ENCODE measurements at places on chromosomes 2 and 18.

- DNase-seq = no peak
These were observed 414.5 kb downstream of the STK39 start for GRCh38 chr2:167832868-167833287.

GRCh38 chr2:105369777-105370690 lies 28.8 kb downstream of the FHL2 start:
- DNase-seq = peak; percentile 70

- DNase-seq = no peak
These were observed 123.7 kb downstream of the DIS3L2 start for GRCh38 chr2:232085164-232085563.

GRCh38 chr2:176237456-176237855 lies 31.8 kb upstream of the MTX2 start:
- no peak for DNase-seq

- DNase-seq = no peak
These were observed at the start of gene GPC1 for GRCh38 chr2:240435457-240435947. Gene GPC1, plus strand, starts transcription at chr2:240435663. Its CDS starts 256 bp downstream, at chr2:240435919.

All from GF-D8 (cell line).